ENCODE measurements at places on chromosomes 6 and 20.

DNA sequence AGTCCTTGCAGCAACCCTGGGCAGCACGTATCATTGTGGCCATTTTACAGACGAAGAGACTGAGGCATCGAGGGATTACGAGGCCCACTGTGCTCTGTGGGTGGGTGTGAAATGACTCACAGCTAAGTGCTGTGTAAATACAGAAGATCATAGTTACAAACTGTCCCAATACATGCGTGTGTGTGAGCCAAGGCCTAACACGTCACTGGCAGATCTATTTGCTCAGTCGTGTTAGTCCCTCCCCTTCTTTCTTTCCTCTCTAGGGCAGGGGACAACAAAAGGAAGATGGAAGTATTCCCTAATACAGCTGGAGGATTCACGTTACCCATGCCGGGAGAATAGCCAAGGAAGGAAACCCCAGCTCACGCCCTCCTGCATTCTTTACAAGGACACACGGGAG, 175.9 kb downstream of the CDC5L start:
- no peak for DNase-seq

DNA sequence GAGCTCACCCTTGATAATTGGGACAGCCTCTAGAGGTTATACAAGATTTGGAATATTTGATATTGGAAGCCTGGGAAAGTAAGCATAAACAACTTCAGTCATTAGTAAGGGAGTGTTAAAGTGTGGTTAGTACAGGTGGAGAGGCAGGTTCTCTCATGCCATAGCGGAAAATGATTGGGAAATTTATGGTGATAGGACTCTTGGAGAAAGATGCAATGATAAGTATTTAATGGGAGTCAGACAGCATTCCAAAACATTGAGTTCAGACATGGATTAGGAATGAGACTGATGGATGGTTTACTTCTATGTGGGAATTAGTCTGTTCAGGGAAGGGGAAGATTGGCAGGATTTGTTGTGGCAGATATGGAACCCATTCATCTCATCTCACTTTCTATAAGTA, 152.7 kb downstream of the MCHR2 start:
- DNase-seq, result no peak

- no peak for DNase-seq
Measured at GRCh38 chr20:54023406-54023805, 47.0 kb downstream of the BCAS1 start.

DNA sequence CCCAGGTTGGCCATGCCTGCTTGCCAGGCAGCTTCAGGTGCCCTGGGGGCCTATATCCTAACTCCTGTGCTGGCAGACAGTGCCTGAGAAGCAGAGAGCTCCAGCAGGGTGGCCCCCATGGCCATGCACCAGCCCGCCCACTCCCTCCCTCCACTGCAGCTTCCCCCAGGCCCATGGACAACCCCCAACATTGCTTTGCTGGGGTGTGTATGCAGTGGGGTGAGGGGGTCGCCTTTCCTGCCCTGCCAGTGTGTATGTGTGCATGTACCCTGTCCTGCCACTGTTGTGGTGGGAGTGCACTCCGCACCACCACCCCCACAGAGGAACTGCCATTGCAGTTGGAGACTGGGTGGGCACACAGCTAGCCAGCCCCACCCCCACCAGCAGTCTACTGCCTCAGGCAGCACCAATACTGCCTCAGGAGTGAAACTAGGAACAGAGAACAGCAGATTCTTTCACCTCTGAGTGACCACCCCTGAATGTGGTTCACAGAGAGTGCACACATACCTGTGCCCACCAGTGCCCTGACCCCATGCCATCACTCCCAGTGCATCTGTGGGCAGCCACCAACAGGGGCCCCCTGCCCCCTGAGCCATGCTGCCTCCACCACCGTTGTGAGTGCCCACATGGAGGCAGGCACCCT, 151.1 kb downstream of the LRRC1 start:
- no peak for DNase-seq

DNA sequence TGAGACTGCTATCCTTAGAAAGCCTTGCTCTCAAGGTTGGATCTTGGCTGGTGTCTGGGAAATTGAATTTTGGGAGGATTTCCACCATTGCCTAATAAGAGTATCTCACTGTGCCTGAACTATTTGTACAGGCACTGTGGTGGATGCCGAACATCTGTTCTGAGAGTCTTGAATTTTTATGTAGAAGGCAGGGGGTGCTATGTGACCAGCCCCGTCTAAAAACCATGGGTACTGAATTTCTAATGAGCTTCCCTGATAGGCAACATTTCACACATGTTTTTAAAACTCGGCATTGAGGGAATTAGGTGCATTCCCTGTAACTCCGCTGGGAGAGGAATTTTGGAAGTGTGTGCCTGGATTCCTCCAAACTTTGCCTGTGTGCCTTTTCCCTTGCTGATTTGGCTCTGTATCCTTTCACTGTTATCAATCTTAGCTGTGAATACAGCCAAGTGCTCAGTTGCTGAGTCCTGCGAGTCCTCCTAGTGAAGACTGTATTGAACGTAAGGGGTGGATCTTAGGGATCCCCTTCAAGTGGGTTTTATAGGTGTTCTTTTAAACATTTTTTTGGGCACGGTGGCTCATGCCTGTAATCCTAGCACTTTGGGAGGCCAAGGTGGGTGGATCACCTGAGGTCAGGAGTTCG, 27.6 kb upstream of the SCAF8 start:
- no peak for DNase-seq
